ENCODE measurements at places on chromosomes 2 and 18.
A peak's percentile ranks its signal among the peaks of the same experiment; 100 is the strongest.

DNA sequence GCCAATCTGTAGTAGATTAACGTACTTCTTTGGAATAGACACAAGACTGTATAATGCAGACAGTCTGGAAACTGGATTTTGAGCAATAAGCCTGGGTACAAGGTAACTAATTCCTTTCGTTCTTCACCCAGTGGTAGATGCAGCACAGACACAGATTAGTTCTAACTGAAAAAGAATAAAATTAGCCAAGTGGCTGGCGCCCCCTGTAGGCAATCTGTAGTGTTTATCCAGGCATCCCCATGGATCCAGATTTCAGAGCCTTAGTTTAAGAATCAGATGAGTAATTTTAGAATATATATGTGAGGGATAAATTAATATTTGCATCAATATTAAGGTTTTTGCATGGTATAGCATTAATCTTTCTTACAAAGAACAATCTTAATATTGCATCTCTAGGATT is 563.9 kb downstream of the DCC start:
- DNase-seq: peak; percentile 73

GRCh38 chr18:78787751-78788150 is 191.9 kb upstream of the SALL3 start:
- no peak for DNase-seq

- no peak for DNase-seq
Observed at GRCh38 chr2:237643582-237644380, 16.4 kb downstream of the LRRFIP1 start.

- no peak for DNase-seq
Observed at GRCh38 chr2:241882091-241882625, 12.6 kb downstream of the RTP5 start.

GRCh38 chr2:67091681-67092080 is 305.5 kb upstream of the ETAA1 start:
- DNase-seq: no peak

- DNase-seq: no peak
Observed at GRCh38 chr2:62831729-62832128, 126.2 kb downstream of the EHBP1 start.

DNA sequence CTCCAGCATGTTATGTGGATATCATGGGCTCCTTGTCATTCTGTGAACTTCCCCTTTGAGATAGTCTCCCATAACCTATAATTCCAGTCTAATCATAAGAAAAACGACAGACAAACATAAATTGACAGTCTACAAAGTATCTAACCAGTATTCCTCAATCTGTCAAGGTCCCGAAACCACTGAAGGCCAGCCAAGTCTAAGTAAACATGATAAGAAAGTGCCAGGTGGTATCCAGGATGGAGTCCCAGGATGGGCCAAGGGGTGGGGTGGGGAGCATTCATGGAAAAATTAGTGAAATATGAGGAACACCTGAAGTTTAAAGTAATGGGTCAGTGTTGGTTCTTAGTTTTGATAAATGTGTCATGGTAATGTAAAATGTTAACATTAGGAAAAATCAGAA is 355.5 kb downstream of the DPP10 start:
- DNase-seq: no peak

DNA sequence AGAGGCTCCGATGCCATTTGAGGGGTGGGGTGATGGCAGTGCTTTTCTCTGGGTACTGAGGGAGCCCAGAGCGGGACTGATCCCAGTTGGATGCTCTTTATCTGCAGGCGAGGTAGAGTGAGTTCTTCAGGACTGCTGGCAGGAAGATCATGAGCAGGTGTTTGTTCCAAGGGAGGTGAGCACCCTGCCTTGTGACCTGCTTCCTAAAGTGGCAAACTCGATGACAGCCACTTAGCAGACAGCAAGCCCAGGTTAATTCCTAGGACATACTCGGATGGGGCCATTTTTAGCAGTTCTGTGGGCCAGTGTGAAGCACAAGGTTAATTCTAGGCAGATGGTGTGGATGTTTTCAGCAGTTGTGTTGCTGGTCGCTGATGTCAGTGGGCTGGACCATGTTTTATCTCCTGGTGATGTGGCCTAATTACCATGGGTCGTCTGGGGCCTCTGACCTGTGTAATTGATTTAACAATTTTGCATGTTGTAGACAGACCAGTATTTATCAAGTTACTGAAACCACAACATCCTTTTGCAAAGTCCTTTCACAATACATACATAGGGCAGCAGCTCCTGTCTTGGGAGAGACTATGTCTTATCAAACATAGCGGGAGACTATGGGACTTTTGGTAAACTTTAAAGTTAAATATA is 4.9 kb downstream of the FKBP1B start:
- no peak for DNase-seq

DNA sequence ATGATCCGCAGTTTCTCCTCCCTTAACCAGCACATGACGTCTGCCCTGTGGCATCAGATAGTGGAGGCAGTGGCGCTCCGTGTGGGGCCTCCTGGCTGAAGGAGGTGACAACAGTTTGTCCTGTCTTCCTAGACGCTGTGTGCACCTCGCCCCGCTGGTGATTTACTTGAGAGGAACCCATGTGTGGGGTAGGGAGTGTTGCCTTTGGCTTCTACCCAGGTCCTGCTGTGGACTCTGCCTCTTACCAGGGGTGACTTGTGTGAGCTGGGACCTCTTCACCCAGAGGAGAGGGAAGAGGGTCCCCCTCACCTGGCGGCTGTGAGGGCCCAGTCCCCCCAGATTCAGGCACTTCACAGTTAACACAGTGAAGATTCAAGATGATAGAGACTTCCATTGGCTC is 77.6 kb downstream of the TMEM18 start:
- no peak for DNase-seq

- no peak for DNase-seq
Observed at GRCh38 chr18:3037423-3037915, 24.5 kb upstream of the LPIN2 start.

- DNase-seq: no peak
Observed at GRCh38 chr18:50277942-50278341, 3.4 kb downstream of the MBD1 start.

DNA sequence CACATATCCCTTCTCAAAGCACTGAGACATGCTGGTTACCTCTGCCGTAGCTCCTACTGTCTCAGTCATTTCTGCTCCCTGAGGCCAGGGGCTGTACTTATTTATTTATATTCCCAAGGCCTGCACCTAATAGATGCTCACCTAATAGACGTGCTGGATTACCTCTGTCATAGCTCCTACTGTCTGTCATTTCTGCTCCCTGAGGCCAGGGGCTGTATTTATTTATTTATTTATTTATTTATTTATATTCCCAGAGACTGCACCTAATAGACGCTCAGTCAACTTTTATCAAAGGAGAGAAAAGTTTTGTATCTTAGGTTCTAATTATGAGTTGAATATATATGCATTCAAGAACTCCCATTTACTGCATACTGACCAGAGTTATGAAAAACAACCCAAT is 414.0 kb upstream of the TRIB2 start:
- DNase-seq: no peak

GRCh38 chr2:206080927-206081326 is 5.0 kb downstream of the INO80D start:
- no peak for DNase-seq

DNA sequence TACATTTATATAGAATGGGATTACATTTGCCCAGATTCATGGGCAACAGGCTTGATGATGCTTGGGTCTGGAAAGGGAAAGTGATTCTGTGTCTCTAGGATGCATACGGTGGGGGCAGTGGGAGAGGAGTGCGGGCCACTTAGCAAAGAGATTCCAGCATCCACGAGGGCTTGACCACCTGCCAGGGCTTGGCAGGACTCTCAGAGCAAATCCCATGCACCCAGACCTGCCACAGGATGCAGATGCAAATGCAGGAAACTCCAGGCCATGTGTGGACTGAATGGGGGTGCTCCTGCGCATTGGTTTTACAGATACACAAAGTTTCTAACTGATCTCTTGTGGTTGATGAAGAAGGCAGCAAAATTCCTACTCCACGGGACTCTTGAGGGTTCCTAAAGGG is 334.7 kb downstream of the CYRIA start:
- DNase-seq: no peak

- DNase-seq: peak; percentile 20
Observed at GRCh38 chr18:53941601-53942338, 282.7 kb downstream of the MBD2 start.

DNA sequence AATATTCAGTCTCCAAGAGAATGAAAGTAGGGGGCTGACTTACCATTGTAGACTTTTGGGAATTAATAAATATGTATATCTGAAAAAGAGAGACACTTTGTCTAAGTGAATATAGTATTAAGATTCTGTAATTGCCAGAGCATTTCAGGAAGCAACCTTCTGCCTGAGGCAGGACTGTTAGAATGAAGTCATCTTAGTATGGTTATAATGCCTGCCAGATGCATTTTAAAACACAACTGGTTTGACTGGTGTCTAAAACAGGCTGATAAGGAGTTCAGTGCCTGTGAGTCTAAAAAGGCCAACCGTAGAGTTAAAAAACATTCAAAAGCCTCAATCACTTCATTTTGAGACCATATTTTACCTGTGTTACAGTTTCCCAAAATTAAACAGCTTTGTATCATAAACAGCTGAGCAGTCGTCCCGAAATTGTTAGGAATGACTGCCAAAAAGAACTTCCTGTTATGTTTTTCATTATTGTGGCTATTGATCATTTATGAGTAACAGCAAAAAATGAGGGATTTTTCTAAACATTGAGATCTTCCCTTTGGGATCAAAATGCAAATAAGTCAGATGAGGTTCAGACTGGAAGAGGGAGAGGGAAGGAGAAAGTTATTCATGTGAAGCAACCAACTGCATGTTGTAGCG is 443.9 kb downstream of the PID1 start:
- DNase-seq: no peak

GRCh38 chr2:114108249-114108648 is 218.4 kb downstream of the ACTR3 start:
- no peak for DNase-seq

DNA sequence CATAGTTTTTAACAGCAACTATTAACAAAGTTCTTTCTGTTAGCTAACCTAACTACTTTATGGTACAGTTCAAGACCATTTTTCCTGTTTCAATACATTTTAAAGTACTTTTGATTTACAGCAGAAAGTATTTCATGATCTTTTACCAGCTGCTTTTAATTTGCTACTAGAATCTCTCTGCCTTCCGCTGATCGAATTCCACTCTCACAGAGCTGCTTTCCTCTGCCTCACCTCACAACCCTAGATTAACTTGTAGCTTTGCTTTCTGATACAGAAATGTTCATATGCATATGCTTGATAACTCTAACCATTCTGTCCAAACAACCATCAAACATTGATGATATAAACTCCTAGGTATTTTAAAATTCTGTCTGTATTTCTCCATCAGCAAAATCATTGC is 463.2 kb upstream of the ZEB2 start:
- no peak for DNase-seq

GRCh38 chr2:40138314-40138713 is 313.6 kb downstream of the SLC8A1 start:
- no peak for DNase-seq

DNA sequence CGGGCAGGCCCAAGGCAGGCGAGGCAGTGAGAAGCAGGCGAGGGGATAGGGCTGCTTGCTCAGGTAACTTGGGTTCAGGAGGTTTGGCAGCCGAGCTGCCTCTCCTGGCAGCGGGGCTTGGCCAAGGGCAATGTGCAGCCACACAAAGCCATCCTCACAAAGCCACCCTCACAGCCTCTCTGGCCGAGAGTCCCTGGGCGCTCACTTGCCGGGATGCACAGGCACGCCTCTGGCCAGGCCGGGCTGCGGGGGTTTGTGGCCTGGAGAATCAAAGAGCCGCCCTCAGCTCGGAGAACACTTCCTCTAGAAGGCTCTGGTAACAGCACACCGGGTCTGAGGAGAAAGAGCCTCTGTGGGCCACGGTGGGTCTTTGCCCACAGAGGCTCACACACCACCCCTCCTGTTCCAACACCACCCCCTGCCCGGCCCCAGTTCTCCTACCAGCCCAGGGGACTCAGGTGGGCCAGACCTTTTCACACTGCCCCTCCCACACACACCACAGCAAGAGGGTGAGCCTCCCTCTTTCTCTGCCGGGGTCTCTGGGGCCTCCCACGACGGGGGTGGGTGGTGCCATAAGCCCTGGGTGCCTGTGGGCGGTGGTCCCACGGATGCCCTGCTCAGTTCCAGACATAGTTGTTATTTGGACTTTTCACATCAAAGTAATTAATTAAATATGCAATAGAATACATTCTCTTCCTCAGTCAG is 186.9 kb downstream of the ZFP36L2 start:
- no peak for DNase-seq

GRCh38 chr2:174554529-174555150 is 43.0 kb downstream of the WIPF1 start:
- no peak for DNase-seq

GRCh38 chr2:7476371-7476770 is 559.2 kb downstream of the RNF144A start:
- no peak for DNase-seq

DNA sequence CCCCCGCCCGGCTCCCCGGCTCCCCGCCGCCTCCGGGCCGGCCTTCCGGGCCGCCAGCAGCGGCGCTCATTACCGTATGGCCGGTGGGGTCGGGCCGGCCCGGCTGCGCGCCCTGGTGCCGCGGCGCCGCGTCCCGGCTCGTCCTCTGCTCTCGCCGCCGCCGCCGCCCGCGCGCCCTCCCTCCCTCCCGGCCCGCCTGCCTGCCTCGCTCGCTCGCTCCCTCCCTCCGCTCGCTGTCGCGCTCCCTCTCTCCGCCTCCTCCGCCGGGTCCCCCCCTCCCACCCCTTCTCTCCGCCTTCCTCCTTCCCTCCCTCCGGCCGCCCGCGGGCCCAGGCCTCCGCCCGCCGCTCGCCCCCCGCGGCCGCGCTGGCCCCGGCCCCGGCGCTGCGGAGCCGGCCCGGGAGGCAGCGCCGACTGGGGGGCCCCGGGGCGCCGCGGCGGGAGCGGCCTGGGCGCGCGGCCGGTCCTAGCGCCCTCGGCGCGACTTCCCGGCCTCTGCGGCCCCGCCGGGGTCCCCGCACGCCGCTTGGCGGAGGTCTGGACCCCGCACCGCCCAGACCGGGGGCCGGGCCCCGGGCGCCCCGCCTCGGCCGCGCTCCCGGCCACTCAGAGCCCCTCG is at the start of gene DNMT3A:
Gene DNMT3A (minus strand): TSS at position 173 of the 619 bp plus-strand sequence. CDS start 27,941 bp downstream, outside the sequence.
- DNase-seq: peak; percentile 60

DNA sequence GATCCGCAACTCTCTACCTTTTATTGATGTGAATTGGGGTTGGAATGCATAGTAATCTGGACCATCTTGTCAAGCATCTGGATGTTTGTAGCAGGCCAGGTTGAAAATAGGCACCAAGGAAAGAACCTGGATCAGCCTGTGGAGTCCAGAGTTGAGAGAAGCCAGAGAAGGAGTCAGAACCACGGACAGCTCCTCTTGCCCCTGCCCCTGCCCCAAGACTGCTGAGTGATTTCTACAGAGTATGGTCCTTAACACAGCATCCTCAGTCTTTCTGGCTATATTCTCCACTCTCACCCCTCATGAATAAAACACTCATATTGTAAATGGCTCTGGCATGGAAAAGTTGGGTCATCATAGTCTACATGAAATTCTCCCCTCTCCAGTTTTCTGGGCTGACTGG is 154.6 kb downstream of the LOXHD1 start:
- DNase-seq: no peak

- DNase-seq: no peak
Observed at GRCh38 chr2:80154231-80154915, 150.2 kb downstream of the LRRTM1 start.

DNA sequence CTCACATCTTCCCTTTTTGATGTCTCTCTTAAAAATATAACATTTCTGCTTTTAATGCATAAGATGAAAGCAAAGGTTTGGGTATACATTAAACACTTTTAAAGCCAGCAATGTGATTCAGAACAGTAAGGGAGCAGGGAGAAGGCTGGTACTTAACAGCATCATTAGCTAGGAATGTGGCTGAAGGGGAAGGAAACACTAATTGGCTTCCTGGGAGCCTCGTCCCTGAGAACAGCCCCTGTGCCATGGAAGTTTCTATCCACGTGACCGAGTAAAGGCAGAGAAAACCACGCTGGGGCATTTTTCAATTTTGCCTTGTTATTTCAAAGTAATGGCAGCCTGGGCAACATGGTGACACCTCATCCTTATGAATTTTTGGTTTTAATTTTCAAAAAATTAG is 109.2 kb upstream of the GPC1 start:
- no peak for DNase-seq
